ENCODE measurements at places on chromosomes 2 and 18. TPM values are rescaled to one million over a fixed set of nuclear protein-coding genes. Genes with fewer than 3 reads are reported as not detected.
A peak's percentile ranks its signal among the peaks of the same experiment; 100 is the strongest.

GRCh38 chr18:23888881-23889280 is 125.7 kb upstream of the TTC39C start:
- H3K27me3 ChIP-seq = no peaks in the 10 kb centered on the region
- DNase-seq = no peak
- H3K36me3 ChIP-seq = no peaks in the 10 kb centered on the region
- peaks cover 6% of the 10 kb centered on the region for H3K4me1 ChIP-seq
- no peak overlapping the region for H3K4me3 ChIP-seq

GRCh38 chr2:232931636-232932035 is 61.6 kb downstream of the SNORC start:
- DNase-seq = no peak
- no peak overlapping the region for H3K27ac ChIP-seq
- peaks cover 42% of the 10 kb centered on the region for H3K27me3 ChIP-seq
- H3K4me3 ChIP-seq = no peak overlapping the region
- peaks cover 19% of the 10 kb centered on the region for H3K4me1 ChIP-seq

DNA sequence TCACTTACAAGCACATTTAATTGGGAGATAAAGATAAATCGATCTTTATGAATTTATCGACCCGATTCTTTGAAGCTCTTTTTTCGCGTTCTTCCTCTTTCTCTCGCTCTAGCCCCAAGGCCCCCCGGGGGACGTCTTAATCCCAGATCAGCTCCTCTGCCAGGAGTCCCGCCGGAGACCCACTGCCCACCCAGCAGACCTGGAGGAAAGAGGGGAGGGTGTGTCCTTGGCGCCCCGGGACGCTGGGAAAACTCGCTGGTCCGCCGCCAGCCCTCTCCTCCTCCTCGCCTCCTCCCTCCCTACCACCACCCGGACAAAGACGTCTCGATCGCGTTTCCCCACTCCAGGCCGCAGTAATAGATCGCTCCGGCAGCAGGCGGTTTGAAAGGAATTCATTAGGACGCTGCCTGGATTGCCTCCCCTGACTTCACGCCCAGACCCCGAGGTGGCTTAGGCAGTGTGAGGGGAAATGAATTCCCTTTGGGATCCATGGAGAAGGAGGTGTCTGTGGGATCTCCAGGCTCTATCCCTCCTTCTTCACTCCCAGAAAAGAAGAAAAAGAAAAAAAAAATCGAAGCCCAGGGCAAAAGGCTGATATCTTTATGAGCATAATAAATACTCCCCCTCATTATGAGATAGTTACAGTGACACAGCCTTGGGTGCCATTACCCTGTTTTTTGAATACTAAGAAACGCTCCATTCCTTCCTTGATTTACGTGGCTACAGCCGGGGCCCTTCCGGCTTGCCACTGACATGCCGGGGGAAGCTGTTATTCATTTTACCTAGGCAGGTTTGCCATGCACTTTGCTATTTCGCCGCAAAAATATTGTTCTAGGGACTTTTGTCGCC is 1.8 kb upstream of the GBX2 start:
- H3K27me3 ChIP-seq = peaks cover 28% of the 10 kb centered on the region
- H3K27ac ChIP-seq = no peak overlapping the region
- DNase-seq = no peak
- no peaks in the 10 kb centered on the region for H3K36me3 ChIP-seq

DNA sequence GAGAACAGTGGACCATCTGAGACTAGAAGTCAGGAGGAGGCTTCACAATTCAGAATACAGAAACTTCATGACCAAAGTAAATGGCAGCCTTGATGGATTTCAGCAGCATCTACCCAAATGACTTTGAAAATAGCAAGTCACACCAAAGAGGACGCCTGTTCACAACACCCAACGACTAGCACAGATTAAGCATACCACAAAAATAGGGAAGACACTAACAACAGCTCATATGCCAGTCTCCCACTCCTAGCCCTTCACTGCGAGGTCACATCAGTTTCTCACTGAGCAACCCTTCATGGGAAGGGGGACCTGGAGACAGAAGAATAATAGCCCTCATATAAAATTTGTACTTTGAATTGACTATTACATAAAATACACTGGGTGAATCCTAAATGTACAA is 228.4 kb upstream of the SLC39A10 start:
- H3K36me3 ChIP-seq = no peaks in the 10 kb centered on the region
- H3K4me1 ChIP-seq = no peaks in the 10 kb centered on the region
- no peaks in the 10 kb centered on the region for H3K27me3 ChIP-seq
- no peak overlapping the region for H3K4me3 ChIP-seq

DNA sequence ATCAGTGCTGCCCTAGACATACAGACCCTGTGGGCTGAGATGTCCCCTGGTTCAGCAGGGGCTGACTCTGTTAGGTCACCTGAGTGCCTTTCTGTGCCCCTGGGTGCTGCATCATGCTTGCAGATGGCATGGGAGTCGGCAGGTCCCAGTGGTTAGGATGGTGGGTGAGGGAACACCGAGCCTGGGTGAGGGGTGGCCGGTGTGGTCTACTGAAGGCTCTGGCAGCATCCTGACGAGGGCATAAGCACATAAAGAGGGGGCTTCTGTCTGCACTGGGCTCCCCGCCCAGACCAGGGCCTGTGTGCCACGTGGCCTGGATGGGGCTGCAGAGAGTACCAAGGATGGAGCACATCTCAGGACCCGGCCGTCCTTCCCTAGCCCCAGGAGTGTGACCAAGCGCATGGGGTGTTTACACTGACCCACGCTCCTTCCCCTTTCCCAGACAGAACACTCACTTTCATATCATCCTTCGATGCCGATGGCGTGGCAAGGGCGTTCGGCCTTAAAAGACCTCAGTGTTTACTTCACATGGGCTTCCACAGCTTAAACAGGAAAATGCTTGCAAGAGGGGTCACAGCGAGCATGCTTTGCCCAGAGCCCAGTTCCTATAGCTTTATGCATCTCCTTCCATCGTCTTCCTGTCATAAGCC is 115.1 kb downstream of the STPG4 start:
- no peaks in the 10 kb centered on the region for H3K4me1 ChIP-seq
- no peak overlapping the region for H3K27ac ChIP-seq
- no peak overlapping the region for H3K4me3 ChIP-seq
- peaks cover 34% of the 10 kb centered on the region for H3K36me3 ChIP-seq
- no peaks in the 10 kb centered on the region for H3K27me3 ChIP-seq
- DNase-seq = no peak

GRCh38 chr2:172038121-172038520 is 38.4 kb downstream of the METAP1D start:
- no peak for DNase-seq
- H3K4me3 ChIP-seq = no peak overlapping the region
- H3K27ac ChIP-seq = no peak overlapping the region
- no peaks in the 10 kb centered on the region for H3K36me3 ChIP-seq
- H3K27me3 ChIP-seq = no peaks in the 10 kb centered on the region

DNA sequence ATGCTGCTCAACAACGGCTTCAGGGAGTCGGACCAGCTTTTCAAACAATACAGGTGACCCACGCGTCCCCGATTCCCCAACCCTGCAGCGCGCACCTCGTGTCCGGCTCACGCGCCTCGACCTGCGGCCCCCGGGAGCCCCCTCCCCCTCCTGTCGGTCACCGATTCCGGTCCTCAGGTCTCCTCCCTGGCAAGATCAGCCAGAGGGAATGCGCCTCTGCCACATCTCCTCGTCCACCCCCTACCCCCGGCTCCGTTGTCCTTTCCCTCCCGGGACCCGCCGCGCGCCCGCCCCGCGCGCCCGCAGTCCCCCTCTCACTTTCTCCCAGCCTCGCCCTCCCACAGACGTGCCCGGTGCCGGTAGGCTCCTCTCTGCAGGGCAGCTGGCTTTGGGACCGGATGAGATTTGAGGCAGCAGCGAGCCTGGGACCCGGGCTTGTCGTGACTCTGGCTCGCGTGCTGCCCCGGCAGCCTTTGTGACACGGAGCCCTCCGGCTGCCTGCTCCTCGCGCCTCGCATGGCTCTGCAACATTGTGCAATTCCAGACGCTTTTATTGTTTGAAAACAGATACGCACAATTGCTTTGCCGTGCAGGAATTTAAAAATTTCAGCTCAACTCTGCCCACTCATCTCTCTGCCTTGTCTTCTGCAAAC is 558 bp downstream of the TTC39C start:
- peak; percentile 35 for DNase-seq
- peak overlapping the region; percentile 92 for H3K4me3 ChIP-seq
- H3K4me1 ChIP-seq = peaks cover 75% of the 10 kb centered on the region
- no peaks in the 10 kb centered on the region for H3K27me3 ChIP-seq
- peaks cover 10% of the 10 kb centered on the region for H3K36me3 ChIP-seq

DNA sequence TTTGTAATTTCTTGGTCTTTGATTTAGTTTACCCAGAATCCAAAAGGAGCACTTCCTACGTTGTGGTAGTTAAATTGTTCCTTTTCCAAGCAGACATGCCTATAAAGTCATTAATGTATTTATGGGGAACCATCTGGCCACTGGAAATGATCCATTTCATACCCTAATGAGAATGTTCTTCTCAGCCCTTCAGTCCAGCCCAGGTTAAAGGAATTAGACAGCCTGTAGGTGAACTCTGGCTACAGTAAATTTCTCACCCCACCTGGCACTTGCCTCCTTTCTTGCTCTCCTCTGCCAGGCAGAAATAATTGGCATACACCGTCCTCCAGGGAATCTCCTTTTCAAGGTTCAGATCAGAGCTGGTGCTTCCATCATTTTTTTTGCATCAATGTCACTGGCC is 121.1 kb downstream of the SETBP1 start:
- H3K4me1 ChIP-seq = no peaks in the 10 kb centered on the region
- no peak overlapping the region for H3K4me3 ChIP-seq
- DNase-seq = no peak
- H3K27ac ChIP-seq = no peak overlapping the region
- no peaks in the 10 kb centered on the region for H3K27me3 ChIP-seq

- no peak overlapping the region for H3K4me3 ChIP-seq
- no peak overlapping the region for H3K27ac ChIP-seq
- DNase-seq = no peak
- H3K4me1 ChIP-seq = no peaks in the 10 kb centered on the region
- H3K36me3 ChIP-seq = peaks cover 14% of the 10 kb centered on the region
Observed at GRCh38 chr2:48461721-48462120, 68.2 kb upstream of the STON1 start.

MCEE gene
- 20.7 TPM for total RNA-seq

KIAA2012 gene
- total RNA-seq = not detected

IL36RN gene
- total RNA-seq = not detected

MROH2A gene
- total RNA-seq = not detected

GAL3ST2 gene
- total RNA-seq = 0.80 TPM

Data from T-cell (primary cell).